ENCODE measurements at places on chromosomes 6 and 20.

DNA sequence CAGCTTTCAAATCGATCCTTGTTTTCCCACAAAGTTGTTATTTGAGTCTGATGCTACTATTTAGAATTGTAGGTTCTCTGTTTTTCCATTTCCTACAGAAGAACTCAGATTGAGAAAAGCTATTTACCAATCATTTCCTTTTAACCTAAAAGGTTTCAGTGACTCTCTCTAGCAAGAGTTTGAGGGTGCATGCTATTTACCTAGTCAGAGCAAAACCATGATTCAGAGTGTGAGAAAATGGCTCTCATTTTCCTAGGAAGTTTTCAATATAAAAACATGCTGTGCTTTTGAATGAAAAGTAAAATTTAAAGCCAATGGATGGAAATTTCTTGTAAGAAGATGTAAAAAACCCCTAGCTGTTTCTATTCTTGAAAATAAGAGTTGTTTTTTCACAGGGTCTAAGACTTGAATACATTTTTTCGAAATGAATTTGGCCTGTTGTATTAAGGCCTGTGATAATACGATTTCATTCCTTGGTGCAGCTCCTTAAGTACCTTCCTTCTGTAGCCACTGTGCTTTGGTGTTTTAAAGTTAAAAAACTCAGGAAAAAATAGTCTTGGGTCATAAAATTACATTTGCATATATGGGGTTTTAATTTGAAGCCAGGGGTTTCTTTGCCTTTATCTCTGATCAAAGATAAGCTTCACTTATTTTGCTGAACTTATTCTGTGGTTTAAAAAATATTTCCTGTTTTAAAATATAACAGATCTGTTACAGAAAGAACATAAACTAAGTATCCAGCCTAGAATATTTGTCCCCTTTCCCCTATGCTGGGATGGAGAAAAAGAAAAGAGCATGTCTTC is 18.0 kb upstream of the RSPH3 start:
- no peak for DNase-seq

- DNase-seq = no peak
Measured at GRCh38 chr6:152184917-152185574, 377.6 kb downstream of the ESR1 start.

DNA sequence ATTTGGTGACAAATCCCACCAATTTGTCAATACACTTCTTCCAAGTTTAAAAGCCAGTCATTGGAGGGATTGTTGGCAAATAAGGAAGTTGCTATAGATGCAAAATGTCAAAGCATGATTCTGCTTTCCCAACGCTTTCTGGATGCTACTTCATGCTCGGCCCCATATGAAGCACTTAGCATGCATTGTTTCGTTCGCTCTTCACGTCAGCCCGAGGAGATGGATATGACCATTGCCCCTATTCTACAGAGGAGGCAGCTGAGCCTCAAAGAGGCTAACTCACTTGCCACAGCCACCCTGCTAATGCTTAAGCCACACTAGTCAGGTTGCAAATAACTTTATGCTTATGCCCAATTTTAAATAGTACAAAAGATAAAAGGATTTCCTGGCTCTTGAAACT is 2.8 kb upstream of the NXT1 start:
- no peak for DNase-seq

GRCh38 chr6:154156135-154156896 is 117.3 kb downstream of the OPRM1 start:
- DNase-seq = no peak

DNA sequence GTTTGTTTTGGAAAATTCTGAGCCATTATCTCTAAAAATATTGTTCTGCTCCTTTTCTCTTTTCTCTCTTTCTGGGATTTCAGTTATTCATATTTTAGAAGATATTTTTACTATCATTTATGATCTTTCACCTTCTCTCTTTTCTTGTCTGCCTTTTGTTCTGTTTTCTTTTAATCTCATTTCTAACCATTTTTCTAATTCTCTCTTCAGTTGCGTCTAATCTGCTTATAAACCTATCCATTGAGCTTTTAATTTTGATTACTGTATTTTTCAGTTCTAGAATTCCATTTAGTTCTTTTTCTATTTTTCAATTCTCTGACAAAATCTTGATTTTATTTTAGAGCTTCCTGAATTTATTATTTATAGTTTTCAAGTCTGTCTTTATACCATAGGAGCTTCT is 42.2 kb upstream of the COL10A1 start:
- no peak for DNase-seq

DNA sequence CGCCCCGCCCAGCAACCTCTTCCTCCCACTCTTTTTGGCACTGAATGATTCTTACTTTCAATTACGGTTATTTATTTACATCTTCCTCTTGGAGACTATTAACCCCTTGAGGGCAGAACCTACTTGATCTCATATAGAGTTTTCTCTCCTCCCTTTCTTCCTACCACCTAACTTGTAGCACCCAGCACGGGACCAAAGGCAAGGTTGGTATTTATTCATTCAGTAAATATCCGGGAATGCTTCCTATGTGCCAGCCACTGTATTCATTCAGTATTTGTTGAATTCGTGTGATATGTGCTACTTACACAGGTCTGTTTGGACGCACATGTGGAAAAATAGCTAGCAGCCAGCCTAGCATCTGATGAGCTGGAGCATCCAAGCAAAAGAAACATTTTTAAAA is 1.3 kb upstream of the CNKSR3 start:
- DNase-seq = no peak

DNA sequence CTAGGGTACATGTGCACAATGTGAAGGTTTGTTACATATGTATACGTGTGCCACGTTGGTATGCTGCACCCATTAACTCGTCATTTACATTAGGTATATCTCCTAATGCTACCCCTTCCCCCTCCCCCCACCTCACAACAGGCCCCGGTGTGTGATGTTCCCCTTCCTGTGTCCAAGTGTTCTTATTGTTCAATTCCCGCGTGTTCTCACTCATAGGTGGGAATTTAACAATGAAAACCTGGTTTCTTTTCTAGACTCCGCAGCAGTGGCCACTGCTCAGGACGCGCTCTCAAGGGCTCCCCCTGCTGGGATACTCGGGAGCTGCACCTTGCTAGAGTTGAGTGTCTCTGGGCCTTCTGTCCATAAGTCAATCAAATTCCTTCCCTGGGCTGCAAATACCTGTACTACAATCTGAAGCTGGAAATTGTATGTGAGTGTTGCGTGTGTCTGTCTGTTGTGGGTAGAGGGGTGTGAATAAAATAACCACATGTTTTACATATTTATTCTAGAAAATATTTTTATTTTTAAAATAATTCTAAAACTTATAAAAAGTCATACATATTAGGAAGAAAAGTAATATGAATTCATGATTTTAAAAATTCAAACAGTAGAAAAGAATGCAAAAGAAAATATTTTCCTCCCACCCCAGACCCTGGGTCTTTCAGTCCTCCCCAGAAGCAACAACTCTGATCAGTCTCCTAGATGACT is 8.2 kb upstream of the CEP250 start:
- DNase-seq = peak; percentile 62

DNA sequence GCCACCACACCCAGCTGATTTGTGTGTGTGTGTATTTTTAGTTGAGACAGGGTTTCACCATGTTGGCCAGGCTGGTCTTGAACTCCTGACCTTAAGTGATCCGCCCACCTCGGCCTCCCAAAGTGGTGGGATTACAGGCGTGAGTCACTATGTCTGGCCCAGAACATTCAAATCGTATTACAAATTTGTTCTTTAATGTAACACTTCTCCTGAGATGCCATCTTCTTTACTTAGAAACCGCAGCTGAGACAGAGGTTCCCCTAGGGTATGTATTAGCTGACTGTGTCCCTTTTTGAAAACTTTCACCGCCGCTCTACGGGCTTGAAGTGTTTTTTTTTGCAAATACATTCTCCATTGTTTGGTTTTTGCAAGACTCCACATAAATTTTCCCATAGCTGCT is 62.6 kb downstream of the TOX2 start:
- DNase-seq = no peak

GRCh38 chr20:2390951-2391675 is 10.4 kb downstream of the TGM6 start:
- no peak for DNase-seq

DNA sequence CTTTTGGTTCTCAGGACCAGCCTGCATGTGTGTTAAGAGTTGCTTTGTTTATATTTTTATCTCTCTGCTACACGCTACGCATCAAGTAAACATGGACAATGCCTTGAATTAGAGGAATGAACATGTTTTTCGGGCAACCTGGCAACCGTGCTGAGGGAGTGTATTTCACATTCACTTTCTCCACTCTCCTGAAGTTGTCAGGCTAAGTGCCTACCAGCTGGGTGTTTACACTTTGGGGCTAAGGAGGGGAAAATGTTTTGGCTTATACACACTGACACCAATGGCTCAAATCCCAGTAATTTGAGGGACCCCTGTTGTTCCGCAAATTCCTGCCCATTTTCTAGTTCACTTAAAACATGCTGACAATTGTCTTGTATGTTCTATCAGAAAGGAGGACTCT is 141.5 kb upstream of the PDE7B start:
- no peak for DNase-seq

Data from bone marrow (tissue), 2 donors.